Pancreas (tissue), 10 donors: ENCODE measurements at places on chromosomes 5 and 9.

GRCh38 chr9:73215249-73215648 is 63.6 kb downstream of the ANXA1 start:
- DNase-seq, result no peak

DNA sequence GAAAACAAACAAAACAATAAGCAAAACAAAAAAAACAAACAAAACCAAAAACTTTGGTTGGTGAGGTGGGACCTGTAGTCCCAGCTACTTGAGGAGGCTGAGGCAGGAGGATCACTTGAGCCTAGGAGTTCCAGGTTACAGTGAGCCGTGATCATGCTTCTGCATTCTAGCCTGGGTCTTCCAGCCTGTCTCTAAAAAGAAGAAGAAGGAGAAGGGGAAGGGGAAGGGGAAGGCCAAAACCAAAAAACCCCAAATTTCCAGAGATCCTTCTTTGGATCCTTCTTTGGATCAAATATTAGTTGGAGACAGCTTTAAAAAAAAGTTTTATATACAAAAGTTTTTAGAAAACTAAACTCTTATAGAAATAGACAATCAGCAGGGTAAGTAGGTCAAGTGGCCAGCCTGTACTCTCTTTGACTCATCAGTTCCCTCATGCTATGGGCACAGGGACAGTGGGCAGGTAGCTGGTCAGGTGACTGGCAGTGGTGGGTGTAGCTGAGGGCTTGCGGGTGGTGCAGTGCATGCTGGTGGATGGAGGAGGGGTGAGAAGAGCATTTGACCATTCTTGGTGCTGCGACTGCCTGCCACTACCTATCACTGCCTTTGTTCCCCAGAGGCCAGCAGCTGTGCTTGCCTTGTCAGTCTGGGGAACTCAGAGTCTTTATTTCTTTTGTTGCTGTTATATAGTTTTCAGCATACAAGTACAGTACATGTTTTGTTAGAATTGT is 12.6 kb downstream of the RCL1 start:
- DNase-seq, result no peak

DNA sequence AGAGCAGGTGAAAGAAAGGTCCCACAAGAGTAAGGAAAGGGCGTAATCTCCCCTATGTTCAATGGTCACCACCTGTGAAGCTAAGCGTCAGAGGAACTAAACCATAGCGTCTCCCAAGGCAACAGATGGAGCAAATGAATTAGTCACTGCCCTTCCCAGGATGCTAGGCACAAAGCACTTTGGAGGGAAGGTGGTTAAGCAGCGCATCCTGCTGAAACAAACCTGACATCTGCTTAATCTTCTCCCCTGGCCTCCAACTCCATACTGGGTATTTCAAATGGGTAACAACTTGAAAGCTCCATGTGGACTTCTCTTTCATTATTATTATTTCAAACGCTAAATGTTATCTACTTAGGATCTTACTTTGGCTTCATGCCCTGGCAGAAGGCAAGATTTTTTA is 227.3 kb downstream of the MLLT3 start:
- no peak for DNase-seq

DNA sequence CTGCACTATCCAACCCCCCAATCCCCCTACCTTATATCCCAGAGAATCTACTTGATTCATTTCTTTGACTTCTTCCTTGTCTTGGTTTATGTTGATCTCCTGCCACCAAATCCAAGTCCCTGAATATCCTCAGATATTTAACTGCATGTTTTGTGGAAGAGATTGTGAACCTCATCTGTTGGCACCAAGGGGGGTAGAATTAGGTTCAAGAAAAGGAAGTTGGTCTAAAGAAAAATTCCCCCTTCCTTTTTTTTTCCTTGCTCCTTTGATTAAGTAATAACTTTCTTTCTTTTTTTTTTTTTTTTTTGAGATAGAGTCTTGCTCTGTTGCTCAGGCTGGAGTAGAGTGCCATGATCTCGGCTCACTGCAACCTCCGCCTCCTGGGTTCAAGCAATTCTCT is 526 bp upstream of the CD14 start:
- DNase-seq, result no peak

DNA sequence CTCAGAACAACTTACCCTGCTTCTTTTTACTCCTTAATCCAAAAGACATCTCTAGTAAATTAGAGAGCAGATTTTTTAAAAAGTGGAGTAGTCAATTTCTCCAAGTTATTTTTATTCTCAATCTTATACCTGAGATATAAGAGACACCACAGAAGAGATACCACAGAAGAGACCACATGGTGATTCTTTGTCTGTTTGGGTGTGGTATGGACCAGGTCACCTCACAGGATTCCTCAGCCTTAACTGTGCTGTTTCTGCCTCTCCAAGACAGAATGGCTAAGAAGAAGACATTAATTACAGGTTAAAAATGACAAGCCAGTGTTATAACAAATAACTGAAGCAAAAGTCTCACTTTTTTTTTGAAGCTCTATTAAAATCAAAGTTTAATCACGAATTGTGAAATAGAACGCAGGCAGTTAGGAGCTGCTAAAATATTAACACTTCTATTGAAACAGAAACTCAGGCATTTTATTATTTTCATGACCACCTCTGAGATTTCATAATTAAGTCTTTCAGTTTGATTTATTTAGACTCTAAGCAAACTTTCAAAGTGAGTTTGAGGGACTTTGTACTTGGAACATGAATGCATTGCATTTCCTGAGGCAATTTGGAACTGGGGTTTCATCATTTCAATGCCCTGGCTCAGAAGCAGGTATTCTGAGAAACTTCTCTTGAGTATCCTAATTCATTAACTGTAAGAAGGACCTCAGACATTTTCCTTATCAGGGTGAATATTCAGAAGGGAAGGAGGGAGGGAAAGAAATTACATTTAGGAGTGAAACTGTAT is 280.7 kb downstream of the KCTD16 start:
- DNase-seq, result no peak

GRCh38 chr5:30838936-30839496 is 354.5 kb upstream of the CDH6 start:
- no peak for DNase-seq

DNA sequence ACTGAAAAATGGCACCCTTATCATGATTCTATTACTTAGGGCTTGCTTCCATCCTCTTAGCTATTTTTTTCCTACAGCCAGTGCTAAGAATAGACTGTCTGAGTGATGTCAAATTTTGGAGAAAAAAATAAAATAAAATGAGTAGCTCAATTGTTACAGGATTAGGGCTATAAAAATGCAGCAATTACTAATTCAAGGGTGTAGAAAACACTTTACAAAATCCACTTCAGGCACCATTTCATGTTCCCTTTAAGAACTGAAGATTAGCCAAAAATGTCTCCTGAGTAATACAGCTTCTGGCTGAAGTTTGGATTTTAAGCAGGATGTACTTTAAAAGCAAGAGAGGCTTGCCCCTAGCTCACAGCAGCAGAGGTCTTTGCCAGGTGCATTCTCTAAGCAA is 240.5 kb upstream of the IRX1 start:
- DNase-seq, result no peak

DNA sequence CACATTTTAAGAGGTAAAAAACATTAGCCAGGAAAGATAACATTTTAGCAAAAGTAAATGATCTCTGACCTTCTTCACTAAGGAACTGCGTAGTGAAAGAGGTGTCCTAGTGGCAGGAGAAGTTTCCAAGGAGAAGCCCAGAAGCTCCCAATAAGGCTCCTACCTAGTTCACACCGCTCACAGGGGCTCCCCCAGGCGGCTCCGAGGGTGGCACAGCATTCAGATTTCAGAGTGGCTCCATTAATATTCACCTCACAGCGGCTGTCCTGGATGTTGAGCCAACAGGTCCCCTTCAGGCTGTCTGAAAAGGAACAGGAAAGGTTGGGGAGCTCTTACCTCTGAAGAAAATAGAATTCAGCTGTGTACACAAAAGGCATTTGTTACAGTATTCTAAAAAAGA is 187.3 kb downstream of the FBN2 start:
- no peak for DNase-seq

- DNase-seq, result no peak
Observed at GRCh38 chr9:37187713-37188439, 67.5 kb downstream of the ZCCHC7 start.

DNA sequence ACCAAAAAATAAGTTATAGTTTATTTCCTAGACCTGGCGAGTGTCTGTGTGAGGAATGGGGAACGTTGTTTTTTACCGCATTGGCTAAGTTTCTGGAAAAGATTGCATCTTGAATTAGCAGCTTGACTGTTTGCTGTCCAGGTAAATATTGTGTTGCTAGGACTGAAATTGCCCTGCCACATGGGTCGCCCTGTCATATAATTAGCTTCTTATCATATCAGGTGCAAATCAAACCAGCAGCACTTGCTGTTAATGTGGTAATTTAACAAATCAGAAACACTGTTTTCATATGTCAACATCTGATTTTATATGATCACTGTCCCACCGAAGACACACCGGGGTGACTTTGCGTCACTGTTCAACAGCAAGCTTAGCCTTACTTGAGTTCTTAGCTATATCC is 63.7 kb upstream of the ZNF622 start:
- DNase-seq, result no peak

DNA sequence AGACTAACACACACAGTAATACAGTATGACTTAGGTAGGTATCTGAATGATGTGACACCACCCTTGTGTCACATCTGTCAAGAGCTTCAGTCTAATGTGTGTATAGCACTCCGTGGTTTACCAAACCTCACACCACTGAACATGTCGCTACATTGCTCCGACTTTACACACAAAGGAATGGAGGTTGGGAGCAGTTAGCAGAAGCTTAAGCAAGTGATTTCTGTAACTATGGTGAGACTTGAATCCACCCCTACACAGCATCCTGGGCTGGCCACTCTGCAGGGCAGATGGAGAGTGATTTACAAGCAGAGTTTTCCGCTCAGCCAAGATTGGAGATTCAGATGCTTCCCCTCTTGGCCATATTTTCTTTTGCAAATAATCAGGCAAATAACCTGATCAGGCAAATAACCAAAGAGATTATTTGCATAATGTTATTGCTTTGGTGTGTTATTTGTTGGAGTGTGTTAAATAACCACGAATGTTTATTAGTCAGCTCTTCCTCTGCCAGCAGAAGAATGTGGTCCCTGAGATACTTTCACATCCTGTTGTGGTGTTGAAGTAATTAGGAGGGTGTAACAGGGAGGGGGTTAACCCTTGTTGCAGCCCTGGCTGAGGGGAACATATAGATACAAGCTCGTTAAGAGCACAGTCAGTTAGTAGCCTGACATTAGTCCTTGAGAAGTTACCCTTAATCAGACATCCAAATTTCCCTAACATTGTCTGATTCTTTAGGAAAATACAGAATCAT is 92.8 kb downstream of the SNX18 start:
- DNase-seq, result no peak

DNA sequence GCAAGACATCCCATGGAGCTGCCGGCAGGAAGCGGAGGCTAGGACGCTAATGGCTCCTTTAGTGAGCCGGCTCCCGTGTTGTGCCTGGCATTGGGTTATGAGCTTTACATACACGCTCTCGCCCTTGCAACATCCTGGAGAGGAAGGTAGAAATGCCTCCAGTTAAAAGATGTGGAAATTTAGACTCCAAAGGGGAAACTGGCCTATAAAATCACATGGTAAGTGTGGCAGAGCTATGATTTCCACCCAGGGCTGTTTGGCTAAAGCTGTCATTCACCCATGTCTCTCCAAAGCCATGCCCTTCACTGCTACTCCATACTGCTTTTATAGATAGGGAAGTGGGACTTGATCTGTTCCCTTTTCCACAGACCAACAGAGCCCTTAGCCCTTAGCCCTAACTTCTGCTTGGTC is 5.2 kb downstream of the GM2A start:
- DNase-seq, result no peak

GRCh38 chr5:31759925-31760324 is 121.0 kb downstream of the PDZD2 start:
- no peak for DNase-seq

DNA sequence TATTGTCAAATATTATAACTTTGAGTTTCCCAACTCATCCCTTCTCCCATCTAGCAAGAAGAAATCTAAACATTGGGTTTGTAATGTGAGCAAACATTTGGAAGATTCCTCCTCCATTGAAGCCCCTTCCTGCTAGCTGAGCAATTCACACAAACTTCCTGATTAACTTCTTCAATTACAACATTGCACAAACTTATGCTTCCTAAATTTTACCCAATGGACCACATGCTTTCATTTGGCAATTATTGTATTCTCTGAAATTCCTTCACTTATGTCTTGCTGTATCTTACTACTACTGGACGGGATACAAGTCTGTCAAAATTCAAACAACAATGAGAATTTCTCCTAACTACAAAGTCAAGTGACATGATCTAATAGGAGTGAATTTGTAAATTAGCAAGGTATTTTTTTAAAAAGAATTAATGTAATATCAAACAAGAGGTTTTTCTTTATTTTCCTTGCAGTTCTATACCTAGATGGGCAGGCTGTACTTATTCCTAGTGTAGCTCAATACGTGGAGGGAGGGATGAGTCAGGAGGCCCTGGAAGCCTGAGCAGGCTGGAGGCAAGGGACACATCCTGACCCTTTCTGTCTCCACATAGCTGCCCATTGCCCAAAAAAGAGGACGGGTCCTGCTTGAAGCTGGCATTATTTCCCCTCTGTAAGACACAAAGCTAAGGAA is 11.8 kb upstream of the IFNW1 start:
- DNase-seq, result no peak

DNA sequence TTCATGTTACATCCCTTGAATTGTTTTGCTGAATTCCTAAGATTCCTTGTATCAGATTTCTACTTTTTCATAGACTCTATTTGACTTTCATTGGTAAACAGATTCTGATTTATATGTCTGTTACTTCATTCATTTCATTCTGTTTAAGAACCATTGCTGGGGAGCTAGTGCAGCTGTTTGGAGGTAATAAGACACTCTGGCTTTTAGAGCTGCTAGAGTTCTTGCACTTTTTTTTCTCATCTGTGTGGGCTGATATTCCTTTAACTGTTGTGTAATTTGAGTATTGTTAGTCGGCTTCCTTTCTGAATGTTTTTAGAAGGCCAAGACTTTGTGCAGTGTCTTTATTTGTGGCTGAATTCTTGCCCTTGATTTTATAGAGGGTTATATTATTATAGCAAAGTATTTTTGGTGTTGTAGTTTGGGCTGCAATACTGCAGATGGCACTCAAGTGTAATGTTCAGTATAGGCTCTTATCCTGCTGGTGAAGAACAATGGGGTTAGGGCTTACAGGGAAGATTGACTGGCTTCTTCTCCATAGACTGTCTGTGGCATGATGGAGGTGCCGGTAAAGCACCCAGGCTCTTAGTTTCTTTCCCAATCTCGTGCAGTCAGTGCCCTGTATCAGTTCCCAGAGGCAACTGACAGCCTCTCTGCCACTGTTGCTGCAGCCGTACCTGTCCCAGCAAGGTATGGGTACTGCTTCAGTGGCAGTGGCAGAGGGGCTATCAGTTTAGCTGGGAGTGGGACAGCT is 162.2 kb downstream of the OXCT1 start:
- no peak for DNase-seq

- DNase-seq, result no peak
Observed at GRCh38 chr9:21095561-21095960, 17.8 kb upstream of the IFNB1 start.

- DNase-seq, result no peak
Observed at GRCh38 chr5:136134653-136135052, 2.0 kb downstream of the SMAD5 start.
